ENCODE measurements at places on chromosomes 6 and 20.

GRCh38 chr6:134502614-134503549, 185.0 kb upstream of the SGK1 start:
- no peak for DNase-seq

DNA sequence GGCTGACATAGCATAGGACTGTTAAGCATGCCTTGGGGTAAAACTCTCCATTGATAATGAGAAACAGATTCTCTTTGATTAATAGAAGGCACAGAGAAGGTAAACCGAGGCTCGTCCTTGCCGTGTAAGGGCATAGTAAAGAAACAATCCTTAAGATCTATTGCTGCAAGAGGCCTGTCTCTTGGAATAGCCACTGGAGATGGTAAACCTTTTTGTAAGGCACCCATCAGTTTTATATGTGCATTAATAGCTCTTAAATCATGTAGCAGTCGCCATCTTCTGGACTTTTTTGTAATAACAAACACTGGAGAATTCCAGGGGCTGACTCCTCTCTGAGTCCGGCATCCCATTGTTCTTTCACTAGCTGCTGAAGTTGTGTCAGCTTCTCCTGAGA, 8.4 kb upstream of the ABHD12 start:
- DNase-seq, result peak; percentile 89

- no peak for DNase-seq
Measured at GRCh38 chr6:132571774-132572173, 1.7 kb downstream of the TAAR6 start.

- no peak for DNase-seq
Measured at GRCh38 chr6:166950443-166950821, 5.9 kb downstream of the RNASET2 start.

- DNase-seq, result peak; percentile 64
Measured at GRCh38 chr6:169163411-169163901, 90.2 kb downstream of the THBS2 start.

DNA sequence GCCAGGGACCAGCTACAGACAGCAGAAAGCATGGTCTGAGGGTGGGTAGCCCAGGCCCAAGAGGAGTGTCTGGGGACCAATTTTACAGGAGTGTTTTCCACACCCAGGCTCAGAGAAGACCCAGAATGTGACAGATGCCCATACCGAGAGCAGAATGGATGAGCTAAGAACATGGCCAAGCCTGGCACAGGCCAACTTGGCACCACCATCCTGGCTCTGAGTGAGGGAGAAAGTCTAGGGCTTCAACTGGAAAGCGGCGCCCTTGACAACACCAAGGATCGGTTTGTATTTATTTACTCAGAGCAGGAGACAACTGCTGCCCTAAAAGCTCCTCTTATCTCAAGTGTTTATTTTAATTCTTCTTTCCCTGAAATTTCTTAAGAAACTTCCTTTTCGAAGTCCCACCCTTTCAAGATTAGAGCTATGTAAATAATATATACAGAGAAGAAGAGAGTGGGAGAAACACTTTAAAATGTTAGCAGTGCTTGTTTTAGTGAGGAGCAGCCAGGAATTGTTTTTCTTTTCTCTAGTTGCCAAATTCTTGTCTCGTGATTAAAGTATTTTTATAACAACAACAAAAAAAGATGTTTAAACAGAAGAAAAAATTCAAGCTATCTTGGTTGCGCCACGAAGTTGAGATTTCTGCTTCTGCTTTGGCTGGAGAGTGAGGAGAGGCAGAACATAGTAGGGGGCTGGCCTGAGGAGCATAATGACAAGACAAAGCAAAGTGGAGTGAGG, 16.2 kb downstream of the TNXB start:
- peak; percentile 90 for DNase-seq

DNA sequence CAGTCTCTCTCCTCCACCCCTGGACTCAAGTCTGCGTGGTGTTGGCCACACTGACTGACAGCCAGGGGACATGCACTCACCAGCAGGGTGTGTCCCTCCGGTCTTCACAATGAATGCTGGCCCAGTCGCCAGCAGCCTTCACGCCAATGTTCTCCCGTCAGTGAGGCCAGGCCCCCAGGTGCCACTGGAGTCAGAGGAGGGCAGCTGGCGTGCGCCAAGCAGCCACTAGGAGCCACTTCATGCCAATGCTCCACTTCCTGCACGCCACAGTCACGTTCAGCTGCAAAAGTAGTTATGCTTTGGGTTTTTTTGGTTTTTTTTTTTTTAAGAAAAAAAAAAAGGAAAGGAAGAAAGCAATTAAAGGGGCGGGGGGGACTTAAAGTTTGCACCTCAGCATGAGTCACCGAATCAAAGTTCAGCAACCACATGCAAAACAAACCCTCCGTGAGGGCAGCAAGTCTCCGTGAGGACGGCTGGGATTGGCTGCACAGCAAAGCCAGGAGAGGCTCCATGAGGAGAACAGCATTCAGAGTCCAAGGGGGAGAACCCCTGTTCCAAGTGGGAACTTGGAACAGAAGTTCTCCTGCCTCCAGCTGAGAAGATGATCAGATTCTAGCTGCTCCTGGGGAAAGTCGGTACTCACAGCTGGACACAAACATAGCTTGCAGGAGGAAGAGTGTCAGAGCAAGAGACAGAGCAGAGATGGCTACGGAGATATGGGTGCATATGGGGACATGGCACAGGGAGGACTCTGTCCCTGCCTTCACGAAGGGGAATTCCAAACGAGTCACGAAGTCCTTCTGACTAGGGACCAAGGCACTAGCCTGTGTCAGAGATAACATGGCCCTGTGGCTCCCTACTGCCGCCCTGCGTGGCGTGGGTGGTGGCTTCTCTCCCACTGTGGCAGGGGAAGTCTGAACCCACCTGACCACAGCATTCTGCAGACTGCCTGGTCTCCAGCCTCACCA, at the start of gene ZC3H12D:
ZC3H12D (minus strand) TSS at position 282 of the 968 bp plus-strand sequence. CDS start 10,471 bp downstream, outside the sequence.
- DNase-seq, result peak; percentile 15

DNA sequence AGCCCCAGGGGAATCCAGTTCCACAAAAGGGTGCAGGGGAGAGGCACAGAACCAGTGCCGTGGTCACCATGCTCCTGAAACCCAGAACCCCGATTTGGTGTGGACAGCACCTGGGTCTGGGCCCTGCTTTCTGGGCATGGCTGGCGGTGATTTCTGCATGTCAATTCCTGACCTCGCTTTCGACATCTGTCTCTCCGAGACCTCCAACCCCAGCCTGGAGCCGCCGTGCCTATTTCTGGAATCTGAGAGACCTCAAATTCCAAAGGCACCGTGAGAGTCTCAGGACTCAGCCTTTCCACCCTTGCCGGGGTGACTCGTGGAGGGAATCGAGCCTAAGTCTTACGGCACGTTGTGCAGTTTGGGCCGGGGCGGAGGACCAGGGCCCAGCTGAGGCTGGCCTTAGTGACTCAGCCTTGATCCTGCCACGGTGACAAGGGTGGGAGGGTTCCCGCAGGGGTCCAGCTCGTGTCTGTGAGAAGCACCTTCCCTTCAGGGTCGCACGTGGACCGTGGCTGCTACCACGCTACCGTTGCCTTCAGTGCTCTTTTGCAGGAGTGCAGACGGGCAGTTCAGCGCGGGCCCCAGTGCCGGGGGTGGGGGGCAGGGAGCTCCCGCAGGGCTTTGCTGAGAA, 133.7 kb downstream of the PXDC1 start:
- no peak for DNase-seq

- DNase-seq, result no peak
Measured at GRCh38 chr6:162576016-162576415, 151.6 kb downstream of the PRKN start.

DNA sequence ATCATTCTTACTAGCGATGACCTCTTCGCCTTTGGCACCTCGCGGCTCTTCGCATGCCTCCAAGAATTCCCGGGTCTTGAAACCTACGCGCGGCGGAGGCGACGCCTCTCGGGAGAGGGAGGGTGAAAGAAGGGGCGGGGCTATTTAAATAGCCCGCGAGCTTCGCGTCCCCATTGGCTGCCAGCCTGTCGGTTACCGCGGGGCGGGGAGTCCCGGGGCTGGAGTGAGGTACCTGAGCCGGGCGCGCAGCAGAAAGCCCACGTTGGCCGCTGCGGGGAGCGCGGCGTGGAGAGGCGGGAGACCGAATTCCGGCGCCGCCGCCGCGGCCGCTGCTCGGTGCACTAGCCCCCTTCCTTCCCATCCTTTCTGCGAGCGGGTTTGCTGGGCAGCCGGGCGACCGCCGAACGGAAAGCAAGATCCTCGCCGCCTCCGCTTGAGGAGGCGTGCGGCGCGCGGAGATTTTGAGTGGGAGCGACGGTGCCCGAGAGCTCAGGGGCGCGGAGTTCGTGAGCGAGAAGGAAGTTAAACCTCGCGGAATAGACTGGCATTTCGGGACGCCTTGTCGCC, at the start of gene BMP6:
BMP6 (plus strand) TSS at position 251 of the 567 bp plus-strand sequence. CDS start 857 bp downstream, outside the sequence.
- DNase-seq, result peak; percentile 92

- DNase-seq, result no peak
Measured at GRCh38 chr20:20024942-20025341, 7.8 kb downstream of the NAA20 start.

DNA sequence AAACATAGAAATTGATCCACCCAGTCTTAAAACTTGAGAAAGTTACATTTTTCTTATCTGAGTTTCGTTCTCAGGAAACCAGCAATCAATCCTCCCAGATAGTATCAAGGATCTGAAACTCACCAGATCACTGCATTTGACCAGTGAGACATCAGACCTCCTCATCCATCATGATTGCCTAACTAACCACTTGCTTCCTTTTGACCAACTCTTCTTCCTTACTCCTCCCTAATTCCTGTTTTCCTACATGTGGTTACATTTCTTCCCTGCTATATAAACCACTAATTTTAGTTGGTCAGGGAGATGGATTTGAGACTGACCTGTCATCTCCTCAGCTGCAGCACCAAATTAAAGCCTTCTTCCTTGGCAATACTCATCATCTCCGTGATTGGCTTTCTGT, 357.1 kb upstream of the POU3F2 start:
- no peak for DNase-seq

GRCh38 chr20:58447511-58448391, 58.7 kb downstream of the VAPB start:
- DNase-seq, result peak; percentile 72

DNA sequence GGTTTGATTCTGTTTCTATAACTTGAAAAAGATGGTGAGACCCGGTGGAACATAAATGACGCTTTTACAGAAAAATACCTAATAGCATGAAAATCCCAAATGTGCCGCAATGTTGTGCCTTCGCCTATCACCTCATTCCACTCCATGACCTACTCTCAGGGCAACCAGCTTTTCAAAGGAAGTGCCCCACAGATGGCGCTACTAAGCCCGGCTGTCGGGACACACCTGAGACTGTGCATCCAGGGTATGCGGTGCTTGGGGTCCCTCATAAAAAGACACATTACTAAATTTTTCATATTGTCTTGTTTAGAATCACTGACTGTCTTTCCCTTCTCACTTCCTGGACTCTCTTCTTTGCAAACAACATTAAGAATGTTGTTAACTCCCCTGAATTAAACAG, 145.5 kb upstream of the RPS6KA2 start:
- no peak for DNase-seq

DNA sequence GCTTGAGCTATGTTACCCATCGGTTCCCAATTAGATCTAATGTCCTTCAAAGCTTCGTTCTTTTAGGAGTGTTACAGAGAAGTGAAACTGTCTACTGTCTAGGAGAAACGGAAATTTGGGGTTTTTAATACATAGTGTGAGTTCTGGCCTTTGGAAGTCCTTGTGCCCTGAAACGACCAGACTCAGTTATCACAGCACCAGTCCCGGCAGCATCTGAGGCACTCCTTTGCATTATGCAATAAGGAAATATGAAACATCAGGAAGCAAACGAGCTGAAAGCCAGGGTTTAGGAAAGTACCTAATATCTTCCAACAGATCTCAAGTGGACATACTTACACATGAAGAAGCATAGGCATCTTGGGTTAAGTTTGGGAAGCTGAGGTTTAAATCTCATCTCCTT, 61.8 kb upstream of the ADGRF1 start:
- DNase-seq, result peak; percentile 71

GRCh38 chr6:9360881-9361280, 925.5 kb upstream of the SLC35B3 start:
- DNase-seq, result no peak

GRCh38 chr20:35355372-35355771, 56.4 kb downstream of the UQCC1 start:
- no peak for DNase-seq

- no peak for DNase-seq
Measured at GRCh38 chr6:96469312-96469711, 52.3 kb upstream of the UFL1 start.

DNA sequence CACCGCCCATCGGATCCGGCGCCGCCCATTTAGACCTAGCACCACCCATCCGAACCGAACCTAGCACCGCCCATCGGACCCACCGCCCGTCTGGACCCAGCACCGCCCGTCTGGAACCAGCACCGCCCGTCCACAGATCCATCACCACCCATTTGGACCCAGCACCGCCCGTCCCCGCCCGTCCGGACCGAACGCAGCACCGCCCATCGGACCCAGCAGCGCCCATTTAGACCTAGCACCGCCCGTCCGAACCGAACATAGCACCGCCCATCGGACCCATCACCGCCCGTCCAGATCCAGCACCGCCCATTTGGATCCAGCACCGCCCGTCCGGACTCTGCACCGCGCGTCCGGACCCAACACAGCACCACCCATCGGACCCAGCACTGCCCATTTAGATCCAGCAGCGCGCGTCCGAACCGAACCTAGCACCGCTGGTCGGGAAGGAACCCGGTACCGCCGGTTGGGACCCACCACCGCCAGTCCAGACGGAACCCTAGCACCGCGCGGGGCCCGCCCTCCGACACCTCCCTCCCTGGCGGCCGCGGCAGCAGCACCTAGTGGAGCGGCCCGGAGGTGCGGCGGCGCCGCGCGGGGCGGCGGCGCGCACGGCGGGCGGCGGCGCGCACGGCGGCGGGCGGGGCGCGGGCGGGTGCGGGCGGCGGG, 348 bp upstream of the AFDN start:
- peak; percentile 65 for DNase-seq

DNA sequence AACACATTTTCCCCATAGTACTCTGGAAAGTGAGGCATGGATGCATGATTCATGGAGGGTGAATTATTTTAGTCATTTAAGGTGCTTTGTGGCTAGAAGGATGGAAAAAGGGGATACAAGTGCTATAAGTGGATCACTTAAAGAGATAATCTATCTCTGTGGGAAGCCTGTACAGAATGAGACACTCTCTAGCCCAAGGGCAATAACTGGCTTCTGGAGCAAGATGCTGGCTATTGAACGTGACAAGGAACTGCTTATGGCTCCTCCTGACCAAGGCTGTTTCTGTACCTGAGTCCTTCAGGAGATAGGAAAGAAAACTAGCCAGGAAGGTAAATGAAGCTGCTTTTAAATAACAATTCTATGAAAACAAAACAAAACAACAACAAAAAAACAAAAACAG, 590.7 kb downstream of the EYS start:
- DNase-seq, result no peak

Data from cardiac fibroblast (primary cell).